ENCODE measurements at places on chromosomes 7 and 10.

DNA sequence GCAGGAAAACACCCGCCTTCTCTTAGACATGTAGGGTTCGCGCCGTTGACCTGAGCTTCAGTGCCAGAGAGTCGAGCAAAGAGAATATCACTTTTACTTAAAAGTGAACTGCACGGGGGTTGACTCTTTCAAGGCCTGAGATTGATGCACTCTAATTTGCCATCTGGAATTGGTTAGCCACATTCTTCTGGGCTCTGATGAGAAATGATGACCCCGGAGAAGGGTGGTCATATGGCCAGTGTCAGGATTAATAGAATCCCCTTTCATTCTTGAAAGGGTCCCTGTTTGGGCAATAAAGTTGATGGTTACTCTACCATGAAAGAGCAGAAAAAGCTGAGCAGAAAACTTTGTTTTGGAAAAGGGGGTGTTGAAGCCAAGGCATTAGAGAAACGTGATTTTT is 31.2 kb downstream of the GRK5 start:
- DNase-seq, result no peak

GRCh38 chr10:14612873-14613587 is 161.7 kb downstream of the FAM107B start:
- no peak for DNase-seq

- no peak for DNase-seq
Observed at GRCh38 chr7:99003419-99003818, 125.1 kb downstream of the TRRAP start.

DNA sequence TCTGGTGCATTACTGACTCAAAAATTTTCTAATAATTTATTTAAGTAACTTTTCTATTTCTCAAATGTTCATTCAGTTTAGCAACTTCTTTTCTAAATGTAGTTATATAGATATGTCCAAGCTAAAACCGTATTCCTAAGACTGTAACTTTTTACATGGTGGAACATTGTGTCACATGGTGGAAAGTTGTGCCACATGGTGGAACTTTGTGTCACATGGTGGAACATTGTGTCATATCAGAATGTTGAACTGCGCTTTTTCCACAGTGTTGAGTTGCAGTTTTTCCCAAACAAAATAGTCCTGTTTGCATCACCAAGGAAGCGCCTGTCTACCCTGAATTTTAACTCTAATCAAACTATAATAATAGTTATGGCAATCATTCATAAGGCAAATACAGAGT is 109.3 kb downstream of the ANKRD30A start:
- DNase-seq, result no peak

DNA sequence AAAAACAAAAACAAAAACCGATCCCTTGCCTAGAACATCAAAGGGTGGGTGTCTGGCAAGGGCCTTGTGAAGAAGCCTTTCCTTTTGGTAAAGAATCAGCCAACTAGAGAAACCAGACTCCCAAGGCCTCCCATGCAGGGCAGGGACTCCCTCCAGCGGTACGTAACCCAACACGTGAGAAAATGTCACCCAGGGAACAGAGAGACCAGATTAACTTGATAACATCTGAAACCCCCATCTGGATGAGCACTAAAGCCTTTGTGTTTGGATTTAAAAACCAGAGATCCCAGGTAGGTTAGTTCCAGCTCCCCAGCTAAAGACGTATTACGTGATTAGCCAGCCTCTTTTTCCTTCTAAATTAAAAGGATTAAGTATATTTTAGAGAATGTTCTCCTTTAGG is 3.0 kb upstream of the HABP2 start:
- no peak for DNase-seq

GRCh38 chr7:16960337-16960965 is 78.7 kb upstream of the AGR3 start:
- no peak for DNase-seq

- no peak for DNase-seq
Observed at GRCh38 chr7:37445064-37445723, 3.5 kb downstream of the ELMO1 start.

DNA sequence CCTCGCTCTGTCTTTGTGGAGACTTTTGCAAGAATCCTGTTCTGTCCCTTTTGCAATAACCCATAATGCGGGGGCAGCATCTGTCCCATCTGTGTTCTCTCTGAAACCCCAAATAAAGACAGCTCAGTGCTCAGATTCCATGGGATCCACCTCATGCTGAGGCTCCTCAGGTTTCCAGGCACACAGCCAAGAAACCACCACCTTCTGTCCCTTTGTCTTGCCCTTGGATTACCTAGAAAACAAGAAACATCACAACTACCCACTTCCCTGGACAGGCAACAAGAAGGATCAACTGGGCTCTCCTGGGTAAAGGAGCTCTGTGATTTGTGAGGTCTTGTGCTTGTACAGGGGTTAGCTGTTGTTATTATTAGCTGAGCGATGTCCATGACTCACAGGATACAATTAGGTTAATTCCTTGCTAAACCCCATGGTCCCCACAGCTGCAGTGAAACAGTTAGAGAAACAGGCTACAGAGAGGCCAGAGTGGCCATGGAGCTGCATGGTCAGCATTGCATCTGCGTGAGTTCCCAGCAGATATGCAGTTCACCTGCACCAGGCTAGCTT is 50.2 kb downstream of the CXCL12 start:
- DNase-seq, result peak; percentile 55

DNA sequence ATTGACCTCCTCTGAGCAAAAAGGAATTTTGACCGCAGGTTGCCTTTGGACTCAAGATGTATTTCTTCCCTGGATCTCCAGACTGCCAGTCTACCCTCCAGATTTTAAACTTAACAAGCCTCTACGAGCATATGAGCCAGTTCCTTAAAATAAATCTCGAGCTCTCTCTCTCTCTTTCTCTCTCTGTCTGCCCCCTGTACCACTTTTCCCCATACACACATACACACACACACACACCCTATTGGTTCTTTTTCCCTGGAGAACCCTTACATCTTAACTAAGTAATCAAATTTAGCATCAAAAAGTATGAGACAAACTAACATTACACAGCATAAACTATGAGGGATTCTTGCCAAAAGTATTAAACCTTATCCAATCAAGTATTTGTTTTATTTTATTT is 11.4 kb downstream of the BCAP29 start:
- DNase-seq, result no peak

- DNase-seq, result no peak
Observed at GRCh38 chr7:49772916-49773217, 571 bp upstream of the VWC2 start.

GRCh38 chr10:74164716-74165529 is 13.9 kb downstream of the ADK start:
- DNase-seq, result no peak

- DNase-seq, result no peak
Observed at GRCh38 chr7:51121931-51122425, 194.6 kb downstream of the COBL start.

- DNase-seq, result no peak
Observed at GRCh38 chr10:56662765-56663447, 301.8 kb upstream of the ZWINT start.

DNA sequence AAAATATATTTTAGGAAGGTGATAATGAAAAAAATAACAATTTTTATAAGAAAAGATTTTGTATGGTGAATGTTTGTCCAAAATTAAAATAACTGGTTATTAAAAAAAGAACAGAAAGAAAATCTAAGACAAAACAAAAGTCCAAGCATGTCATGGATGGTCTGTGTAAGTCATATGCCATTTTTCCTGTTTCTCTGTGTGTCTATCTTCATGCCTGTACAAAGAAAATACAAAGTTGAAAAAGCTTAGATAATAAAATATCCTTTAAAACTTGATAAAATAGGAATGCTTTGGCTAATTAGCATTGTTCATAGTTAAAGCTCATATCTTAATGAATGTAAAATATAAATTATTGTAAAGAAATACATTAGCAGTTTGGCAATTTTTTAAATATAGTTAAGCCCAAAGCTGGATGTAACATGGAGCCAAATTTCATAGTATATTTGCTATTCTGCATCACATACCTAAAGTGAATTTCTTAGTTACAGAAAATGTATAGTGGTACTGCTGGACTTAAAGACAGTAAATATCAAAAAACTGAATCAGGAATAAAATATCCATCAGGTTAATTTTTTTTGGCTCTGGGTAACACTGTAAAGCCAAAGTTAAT is 661.1 kb downstream of the PCDH15 start:
- no peak for DNase-seq

DNA sequence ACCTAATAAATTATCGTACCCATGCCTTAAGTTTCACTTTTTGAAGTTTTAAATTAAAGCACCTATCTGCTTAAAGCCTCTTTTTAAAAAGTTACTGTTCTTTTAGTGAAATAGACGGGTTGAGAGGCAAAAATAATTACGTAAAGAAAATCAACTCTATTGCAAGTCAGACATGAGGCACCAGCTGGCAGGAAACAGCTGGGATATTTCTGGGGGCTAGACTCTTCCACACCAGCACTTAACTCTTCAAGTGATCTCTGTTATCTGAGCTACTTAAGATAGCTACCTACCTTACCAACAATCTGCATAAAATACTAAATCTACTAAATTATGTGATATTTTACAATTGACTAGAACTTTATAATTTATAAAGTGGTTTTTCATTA is 35.8 kb downstream of the GBF1 start:
- no peak for DNase-seq
